ENCODE measurements at places on chromosomes 2 and 18.

GRCh38 chr2:209570194-209570593 lies 146.3 kb downstream of the MAP2 start:
- no peak for DNase-seq

DNA sequence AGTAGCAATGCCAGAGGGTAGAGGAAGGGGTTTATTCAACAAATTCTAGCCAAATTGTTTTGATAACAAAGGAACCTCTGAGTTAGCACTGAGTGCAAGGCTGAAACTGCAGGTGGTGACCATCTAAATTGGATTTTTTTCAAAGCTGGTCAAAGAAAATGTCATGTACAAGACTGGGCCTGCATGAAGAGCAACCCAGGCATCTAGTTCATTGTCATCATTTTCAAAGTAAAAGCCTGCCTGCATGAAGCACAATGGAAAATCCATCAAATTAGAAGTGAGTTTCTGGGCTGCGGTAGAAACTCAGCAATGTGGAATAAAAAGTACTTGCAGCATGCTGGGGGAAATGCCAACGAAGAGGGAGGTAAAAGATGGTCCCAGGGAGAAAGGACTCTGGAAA lies 80.8 kb upstream of the PPP1CB start:
- no peak for DNase-seq

DNA sequence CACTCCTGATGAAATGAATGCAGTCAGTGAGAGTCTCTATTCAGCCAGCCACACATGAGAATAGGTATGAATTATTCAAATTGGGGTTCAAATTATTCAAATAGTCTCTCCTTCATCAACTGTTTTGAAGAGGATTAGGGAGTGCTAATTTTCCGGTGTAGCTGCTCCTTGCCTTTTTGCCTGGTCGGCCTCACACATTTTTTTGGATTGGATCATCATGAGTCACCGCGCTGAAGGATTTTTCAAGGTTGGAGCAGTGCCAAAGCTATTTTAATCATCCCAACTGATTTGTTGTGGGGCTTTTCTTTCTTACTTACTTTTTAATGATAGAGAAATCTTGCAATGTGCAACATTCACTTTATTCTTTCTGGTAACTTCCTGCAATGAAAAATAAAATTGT lies 2.4 kb upstream of the DTNA start:
- DNase-seq, result peak; percentile 86

DNA sequence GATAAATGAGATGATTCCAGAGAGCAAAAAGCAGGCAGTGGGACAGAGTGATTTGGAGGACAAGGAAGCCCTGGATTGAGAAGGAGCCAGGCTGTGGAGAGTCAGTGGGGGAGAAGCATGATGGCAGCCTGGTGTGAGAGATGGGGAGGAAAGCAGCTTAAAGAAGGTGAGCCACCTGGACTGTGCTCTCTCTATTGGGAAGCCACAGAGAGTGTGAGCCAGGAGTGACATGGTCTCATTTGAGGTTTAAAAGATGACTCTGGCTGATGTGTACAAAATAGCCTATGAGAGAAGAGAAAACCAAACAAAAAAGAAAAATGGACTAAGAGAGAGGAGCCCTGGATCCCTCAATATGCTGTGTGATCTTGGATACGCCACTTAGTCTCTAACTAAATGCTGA lies 12.9 kb upstream of the EPAS1 start:
- no peak for DNase-seq

DNA sequence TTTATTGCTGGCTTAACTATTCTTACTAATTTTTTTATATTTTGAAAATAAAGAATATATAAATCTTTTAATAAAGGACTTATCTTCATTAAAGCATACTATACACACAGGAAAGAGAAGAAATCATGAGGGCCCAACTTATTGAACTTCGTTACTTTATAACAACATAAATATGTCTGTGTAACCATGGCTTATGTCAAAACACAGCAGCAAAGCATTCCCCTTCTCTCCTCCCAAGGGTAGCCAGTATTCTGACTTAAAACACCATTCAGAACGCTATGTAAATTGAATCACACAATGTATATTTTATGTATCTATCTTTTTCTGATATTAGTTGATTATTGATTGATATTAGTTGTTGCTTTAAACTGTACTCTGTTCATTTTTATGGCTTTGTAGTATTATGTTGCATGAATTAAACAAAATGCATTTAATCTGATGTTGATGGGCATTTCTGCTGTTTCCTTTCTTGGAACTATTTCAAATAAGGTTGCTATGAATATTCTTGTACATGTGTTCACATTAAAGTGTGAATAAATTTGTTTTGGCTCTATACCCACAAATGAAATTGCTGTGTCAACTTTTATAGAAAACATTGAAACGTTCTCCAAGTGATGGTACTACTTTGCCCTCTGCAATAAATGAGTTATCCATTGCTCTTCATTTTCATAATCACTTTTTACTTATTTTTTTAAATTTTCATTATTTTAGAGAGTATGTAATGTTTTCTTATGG lies 188.7 kb downstream of the RND3 start:
- DNase-seq, result no peak

- DNase-seq, result no peak
Observed at GRCh38 chr2:46422717-46423394, 56.5 kb upstream of the TMEM247 start.

- no peak for DNase-seq
Observed at GRCh38 chr2:208285853-208286252, 19.8 kb downstream of the PIKFYVE start.

- DNase-seq, result peak; percentile 18
Observed at GRCh38 chr2:189466656-189467055, 25.4 kb downstream of the WDR75 start.

GRCh38 chr2:46643951-46644350 lies 164.6 kb downstream of the TMEM247 start:
- DNase-seq, result no peak

DNA sequence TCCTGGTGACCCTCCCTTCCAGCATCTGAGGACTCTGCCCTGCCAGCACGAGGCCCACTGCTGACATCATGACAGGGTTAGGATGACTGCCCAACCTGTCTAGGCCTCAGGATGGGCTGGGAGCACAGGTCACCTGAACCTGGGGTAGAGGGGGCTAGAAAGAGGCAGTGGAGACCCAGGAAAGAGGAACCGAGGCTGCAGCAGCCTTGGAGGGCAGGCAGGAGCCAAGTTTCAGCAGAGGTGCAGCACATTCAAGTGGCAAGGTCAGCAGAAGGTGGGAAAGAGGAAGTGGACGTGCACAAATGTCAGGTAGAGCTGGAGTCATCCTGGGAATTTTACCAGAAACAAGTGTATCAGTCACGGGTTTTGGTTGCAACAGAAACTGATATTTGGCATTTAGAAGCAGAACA lies 13.6 kb upstream of the RAB10 start:
- no peak for DNase-seq

DNA sequence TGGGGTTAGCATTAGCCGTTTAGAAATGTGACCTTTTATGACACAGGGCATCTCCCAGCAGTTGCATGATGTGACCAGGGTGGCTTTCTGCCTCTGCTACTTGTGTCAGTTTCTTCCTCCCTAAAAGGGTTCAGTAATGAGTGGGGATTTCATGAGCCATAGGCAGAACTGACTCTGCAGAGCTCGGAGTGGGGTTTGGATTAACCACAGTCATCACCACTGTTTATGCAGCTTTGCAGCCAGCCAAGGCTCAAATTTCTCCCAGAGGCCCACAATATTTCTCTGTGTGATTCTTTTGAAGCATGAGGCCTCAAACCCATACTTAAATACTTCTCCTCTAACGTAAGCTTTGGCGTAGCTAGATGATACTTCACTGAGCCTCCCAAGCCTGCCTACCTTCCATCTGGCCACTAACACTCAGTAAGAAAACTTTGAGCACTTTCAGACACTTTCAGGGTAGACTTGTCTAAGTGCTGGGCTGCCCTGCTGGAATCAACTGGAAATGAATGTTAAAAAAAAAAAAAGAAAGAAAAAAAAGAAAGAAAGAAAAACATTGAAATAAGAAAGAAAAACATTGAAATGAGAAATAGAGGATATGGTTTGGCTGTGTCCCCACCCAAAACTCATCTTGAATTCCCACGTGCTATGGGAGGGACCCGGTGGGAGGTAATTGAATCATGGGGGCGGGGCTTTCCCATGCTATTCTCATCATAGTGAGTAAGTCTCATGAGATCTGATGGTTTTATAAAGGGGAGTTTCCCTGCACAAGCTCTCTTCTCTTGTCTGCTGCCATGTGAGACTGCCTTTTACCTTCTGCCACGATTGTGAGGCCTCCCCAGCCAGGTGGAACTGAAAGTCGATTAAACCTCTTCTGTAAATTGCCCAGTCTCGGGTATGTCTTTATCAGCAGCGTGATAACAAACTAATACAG lies 11.5 kb upstream of the LAPTM4A start:
- DNase-seq, result peak; percentile 81

- DNase-seq, result no peak
Observed at GRCh38 chr2:226905718-226906117, 69.9 kb downstream of the RHBDD1 start.

- DNase-seq, result no peak
Observed at GRCh38 chr2:47232738-47233415, 77.8 kb upstream of the STPG4 start.

- DNase-seq, result no peak
Observed at GRCh38 chr2:24855022-24855622, 61.9 kb downstream of the CENPO start.
